HS-5 (cell line): ENCODE measurements at places on chromosomes 2 and 18.

DNA sequence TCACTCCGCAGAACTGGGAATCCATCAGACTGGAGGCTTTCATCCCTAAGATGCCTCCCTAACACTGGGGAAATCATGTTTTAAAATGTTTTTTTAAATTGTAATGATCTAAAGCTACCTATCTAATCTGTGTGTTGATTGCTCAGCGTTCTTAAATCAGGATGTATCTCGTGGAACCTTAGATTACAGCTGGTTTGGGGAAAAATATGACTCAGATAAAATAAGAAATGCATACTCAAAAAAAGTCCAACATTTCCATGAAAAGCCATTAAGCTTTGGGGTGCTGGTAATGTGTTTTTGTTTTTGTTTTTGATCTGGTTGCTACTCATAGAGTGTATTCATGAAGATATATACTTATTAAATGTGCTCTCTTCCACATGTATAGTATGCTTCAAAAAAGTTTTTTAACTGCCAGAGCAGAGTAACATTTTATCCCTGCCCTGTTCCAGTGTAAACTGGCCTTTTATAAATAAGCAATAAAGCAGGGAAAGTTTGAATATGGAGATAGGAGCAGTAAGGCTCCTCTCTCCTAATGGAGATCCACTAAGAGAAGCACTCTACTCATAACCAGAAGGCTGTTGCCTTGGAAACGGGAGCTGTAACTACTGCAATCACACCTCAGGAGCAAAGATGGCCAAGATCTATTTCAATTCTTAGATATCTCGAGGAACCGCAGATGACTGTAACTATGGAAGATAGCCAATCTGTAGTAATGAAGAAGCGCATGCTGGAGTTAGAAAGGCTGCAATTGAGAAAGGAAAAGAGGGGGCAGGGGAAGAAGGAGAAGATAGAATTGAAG, 41.6 kb downstream of the ANKRD44 start:
- DNase-seq: no peak

GRCh38 chr2:72961036-72961720, 43.9 kb downstream of the EMX1 start:
- no peak for DNase-seq

GRCh38 chr2:15006667-15007066, 374.1 kb downstream of the LRATD1 start:
- DNase-seq: no peak

DNA sequence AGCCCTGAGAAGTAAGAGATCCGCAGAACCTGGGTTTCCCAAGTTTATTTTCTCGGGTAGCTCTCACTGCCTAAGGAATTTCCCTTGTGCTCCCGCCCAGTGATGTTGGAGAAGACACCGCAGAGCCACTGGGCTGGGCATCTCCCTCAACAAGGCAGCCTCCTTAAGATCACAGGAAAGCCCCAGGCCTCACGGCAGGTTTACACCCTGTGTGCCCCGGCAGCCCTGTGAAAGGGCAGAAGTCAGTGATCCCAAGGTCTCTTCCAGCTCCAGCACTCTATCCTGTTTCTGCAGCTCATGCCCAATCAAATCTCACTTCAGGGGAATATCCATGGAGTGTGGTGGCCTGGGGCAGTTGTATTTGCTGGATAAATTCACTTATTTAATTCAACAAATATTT, 66.5 kb downstream of the ACTR2 start:
- no peak for DNase-seq
